ENCODE measurements at places on chromosomes 2 and 18.

DNA sequence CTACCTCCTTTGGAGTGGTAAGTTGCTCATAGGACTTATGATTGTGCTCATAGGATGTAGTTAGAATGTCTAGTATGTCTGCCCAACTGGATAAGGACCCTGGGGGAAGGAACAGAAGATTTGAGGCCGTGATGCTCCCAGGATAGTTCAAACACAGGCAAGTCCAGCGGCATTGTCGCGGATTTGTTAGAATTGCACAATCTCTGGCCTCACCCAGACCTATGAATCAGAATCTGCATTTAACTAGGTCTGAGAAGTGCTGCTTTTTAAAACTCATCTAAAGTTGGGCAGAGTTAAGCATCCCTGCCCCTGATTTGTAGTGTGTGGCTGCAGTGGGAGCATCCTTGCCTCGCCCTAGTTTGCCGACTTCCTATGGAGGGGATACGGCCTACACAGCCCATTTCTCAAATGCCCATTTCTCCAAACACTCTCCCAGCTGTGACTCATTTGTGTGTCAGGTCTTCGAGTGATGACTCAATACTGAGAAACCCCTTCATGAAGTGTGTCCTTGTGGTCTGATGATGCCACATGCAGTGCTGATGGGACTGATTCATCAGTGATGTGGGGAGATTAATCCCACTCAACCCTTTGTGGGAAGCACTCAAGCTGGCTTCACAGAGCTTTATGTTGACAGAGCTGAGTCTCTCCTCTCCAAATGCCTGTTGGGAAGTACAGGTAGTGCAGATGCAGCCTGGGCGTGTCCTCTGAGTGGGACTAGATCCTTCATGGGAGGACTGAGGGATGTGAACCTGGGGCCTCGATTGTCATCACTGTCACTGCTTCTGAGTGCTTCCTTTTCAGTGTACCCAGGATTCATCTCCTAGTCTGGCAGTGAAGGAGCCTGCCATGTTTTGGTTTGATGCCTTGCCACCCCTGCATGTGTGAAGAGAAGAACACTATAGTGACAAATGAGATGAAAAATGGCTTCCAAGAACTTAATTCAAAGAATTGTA lies 18.7 kb downstream of the SMIM21 start:
- DNase-seq = peak; percentile 0

GRCh38 chr2:143908843-143909242 lies 611.1 kb downstream of the ZEB2 start:
- no peak for DNase-seq

DNA sequence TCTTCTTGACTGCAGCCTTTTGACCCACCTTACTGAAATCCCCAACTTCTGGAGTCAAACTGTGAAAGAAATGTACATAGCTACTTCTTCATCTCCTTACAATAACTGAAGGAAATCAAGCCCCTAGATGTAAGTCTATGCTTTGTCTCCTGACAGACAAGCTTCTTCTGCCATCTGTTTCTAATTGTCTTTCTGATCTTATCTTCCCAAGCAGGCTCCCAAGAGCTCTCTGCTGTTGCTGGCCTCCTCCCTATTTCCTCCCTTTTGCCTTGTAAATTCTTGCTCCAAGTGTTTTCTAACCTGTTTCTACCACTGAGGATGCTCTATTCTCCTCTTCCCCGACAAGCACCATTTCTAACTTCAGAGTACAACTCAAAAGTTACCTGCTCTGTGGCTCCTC lies 77.4 kb upstream of the OSR1 start:
- no peak for DNase-seq

GRCh38 chr2:23426263-23426905 lies 41.4 kb downstream of the KLHL29 start:
- DNase-seq = no peak

DNA sequence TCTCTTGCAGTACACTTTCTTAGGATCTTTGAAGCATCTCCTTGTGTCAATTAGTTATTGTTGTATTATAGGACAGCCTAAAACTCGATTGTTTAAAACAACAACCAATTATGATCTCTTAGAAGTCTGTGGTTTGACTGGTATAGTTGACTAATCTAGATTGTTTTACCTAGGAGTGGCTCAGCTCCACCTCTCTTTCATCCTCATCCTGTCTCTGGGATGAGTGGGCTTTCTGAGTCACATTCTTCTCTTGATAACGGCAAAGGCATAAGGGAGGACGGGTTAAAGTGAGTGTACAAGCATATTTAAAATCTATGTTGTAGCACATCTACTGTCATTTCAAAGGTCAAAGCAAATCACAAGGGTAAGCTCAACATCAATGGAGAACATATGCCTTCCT lies 102.3 kb upstream of the GULP1 start:
- DNase-seq = no peak

- DNase-seq = no peak
Measured at GRCh38 chr18:57141208-57142129, 5.4 kb upstream of the BOD1L2 start.

DNA sequence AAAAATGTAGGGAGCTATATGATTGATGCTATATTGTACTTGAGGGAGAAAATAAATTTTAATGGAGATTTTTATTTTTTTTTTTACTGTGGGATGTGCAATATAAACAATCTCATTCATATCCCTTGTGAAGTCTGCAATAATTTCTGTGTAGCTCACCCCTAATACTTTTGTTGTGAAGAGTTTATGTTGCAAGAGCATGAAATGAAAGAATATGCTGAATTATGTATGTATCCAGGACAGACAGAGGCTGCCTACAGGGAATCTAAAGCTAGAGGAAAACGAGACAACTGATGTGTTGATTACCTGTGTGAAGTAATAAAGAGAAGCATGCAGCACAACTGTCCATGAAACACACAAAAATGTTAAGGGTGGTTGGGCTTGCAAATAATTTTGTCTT lies 643.3 kb downstream of the DCDC2C start:
- DNase-seq = no peak

DNA sequence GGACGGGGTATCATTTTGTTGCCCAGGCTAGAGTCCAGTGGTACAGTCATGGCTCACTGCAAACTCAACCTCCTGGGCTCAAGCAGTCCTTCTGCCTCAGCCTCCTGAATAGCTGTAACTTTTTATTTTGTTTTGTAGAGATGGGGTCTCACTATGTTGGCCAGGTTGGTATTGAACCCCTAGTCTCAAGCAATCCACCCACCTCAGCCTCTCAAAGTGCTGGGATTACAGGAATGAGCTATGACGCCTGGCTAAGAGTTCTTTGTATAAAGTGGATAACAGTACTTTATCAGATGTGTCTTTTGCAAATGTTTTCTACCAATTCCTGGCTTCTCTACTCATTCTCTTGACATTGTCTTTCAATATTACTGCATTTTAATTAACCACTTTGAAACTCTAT lies 17.1 kb upstream of the NT5DC4 start:
- DNase-seq = no peak

- no peak for DNase-seq
Measured at GRCh38 chr2:75538521-75539490, 21.9 kb downstream of the EVA1A start.

All from Jurkat, Clone E6-1 (cell line).